ENCODE measurements at places on chromosomes 12 and 14.

- DNase-seq, result no peak
These were observed 11.4 kb downstream of the KRT76 start for GRCh38 chr12:52765702-52766101.

DNA sequence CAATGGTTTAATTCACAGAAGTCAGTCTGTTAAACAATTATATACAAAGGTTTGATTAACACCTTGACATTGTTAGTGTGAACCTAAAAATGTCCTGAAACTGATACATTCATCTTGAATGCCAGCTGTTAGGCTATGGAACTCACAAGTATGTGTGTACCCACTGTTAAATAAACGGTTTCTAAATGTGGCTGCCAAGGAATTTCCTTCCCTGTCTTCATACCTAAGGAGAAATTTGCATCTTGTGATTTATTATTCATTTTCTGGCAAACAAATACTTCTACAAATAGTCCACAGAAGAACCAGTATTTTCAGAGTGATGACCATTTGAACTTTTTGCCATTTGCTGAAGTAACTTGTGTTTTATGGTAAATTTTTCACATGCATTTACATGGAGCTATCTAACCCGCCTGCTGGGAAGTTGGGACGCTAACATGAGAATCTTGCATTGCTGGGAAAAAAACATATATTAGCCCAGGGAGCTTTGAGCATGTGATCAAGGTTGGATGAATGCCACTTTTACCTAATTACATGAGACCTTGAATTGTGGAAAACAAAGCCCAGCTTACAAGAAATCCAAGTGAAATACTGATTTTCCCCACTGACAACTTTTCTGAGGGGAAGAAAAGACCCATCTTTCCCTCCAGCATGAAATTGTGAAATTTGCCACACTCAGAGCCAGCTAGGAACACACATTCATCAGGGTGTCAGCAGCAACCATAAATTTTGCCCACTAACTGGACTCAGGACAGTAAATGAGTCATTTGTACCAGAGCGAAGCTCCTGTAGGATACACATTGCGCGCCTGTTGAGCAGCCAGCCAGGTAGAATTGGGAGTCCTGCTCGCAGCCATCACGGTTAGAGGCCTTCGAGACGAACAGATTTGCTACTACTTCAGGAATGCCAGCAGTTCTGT is 118.0 kb downstream of the KICS2 start:
- no peak for DNase-seq

GRCh38 chr12:108910336-108910735 is 30.4 kb downstream of the DAO start:
- DNase-seq, result no peak

- DNase-seq, result no peak
These were observed 8.1 kb upstream of the TMED10 start for GRCh38 chr14:75184492-75184891.

DNA sequence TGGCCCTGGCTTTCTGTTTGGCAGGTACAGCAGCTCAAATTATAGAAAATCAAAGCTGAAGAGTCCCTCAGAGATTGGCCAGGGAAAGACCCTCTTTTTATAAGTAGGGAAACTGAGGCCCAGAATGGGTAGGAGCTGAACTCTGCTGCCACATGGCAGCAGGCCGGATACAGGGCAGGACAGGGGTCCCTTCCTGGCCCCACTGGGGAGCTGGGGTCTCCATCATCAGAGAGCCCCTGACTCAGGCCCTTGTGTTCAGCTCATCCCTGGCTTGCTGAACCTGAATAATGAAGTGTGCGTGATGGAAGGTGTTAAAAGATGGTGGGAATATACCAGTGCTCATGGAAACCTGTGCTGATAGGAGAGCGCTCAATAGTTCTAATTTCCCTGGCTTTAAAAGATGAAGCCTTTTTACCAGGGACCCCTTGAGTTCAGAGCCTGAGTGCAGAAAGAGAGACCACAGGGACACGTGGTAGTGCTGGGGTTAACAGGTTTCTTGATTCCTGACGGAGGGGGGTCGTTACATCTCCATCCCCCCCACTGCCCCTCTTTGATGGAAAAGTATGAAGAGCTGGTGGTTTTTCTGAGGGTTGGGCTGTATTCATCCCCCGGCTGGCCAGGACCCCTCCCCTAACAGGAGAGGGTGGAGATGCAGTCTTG is 4.4 kb downstream of the DLK1 start:
- no peak for DNase-seq

DNA sequence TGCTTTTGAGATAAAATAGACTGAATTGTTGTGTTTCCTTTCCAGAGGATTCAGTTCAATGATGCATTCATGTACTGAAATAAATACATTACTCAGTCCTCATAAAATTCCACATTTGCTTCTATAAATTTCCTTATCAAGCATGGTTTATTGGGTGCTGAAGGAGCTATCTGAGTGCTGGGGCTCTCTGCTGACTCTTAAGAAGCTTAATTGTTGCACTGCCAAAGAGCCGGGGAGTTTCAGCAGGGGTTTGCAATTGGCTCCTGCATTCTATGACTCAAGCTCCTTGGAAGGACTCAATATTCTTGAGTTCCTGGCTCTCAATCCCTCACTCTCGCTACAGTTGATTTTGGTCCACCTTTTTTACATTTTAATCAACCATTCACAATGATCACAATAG is 69.8 kb upstream of the PYGL start:
- no peak for DNase-seq

GRCh38 chr12:98516111-98516873 is 902 bp downstream of the TMPO start:
- DNase-seq, result peak; percentile 95

DNA sequence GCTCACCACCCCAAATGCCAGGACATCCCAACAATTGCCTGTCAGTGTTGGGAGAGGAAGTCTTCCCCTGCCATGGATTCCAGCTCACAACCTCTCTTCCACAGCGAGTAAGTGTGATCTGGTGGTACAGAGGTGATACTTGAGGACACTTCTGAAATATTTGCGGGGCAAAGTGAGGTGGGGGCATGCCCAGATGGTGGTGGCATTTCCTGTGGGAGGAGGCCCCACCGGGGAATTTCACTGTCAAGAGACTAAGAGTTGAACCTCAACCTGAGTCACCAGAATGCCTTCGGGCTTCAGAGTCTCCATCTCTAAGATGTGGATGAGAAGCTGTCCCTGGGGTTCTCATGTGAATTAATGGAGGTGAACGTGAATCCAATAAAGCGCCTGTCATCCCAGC is 122.3 kb upstream of the RFLNA start:
- DNase-seq, result no peak

DNA sequence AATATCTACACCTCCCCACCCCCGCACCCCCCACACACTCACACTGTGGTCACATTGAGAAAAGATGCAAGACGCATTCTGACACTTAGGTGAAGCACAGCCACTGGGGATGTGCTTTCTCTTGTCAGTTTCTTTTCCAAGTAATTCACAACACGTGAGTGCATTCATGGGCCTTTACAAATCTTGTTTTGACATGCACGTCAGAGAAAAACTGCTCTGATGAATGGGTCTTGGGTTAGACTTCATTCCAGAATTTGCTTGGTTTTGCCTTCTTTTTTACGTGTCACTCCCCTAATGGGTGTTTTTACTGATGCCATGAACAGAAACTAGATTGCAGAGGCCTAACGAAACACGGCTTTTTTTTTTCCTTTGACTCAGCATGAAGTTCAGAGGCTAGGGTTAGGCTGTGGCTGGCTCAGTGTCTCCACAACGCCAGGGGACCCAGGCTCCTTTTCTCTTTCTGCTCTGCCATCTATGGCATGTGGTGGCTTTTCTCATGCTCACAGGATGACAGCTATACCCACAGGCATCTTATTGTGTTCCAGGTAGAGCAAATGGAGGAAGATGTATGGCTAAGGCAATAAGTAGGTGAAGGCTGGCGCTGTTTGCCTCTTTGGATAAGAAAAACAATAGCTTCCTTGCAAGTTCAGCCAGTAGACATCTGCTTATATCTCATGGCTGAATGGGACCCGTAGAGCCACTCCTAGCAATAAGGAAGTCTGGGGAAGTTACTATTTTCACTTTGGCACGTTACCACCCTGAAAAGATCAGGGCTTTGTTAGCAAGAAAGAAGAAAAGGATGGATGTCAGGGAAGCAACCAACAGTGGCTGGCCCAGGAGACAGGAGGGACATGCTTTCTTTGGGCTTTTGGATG is 253.3 kb downstream of the SLC15A4 start:
- no peak for DNase-seq

- no peak for DNase-seq
These were observed 242.3 kb downstream of the ANO6 start for GRCh38 chr12:45458238-45458637.

DNA sequence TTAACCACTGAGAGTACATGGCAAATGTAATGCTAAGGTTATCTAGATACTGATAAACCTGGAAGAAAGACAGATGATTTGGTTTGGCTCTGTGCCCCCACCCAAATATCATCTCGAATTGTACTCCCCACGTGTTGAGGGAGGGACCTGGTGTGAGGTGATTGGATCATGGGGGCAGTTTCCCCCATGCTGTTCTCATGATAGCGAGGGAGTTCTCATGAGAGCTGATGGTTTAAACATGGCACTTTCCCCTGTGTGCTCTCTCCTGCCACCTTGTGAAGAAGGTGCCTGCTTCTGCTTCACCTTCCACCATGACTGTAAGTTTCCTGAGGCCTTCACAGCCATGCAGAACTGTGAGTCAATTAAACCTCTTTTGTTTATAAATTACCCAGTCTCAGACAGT is 14.2 kb downstream of the NOXRED1 start:
- DNase-seq, result no peak

- peak; percentile 1 for DNase-seq
These were observed 456.7 kb upstream of the SEL1L start for GRCh38 chr14:81990312-81990761.

GRCh38 chr14:33693237-33693636 is 257.6 kb downstream of the EGLN3 start:
- no peak for DNase-seq

GRCh38 chr14:102779084-102779462 is 1.8 kb downstream of the TRAF3 start:
- DNase-seq, result peak; percentile 44

DNA sequence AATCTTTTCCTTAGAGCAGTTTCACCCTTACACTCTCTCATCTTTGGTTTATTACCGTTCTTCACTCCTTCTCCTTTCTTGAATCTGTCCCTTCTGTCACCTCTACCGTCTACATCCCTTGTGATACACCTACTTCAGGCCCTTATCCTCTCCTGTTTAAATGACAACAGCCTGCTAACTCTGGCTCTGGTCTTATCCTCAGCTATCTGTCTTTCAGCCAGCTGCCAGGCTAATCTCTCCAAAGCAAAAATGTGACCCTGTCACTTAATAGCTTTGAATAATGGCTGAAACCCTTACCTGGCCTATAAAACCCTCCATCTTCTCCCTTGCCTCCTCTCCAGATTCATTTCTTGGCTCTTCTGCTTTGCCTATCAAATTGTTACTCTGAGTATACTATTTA is 32.3 kb downstream of the BEST3 start:
- DNase-seq, result no peak

DNA sequence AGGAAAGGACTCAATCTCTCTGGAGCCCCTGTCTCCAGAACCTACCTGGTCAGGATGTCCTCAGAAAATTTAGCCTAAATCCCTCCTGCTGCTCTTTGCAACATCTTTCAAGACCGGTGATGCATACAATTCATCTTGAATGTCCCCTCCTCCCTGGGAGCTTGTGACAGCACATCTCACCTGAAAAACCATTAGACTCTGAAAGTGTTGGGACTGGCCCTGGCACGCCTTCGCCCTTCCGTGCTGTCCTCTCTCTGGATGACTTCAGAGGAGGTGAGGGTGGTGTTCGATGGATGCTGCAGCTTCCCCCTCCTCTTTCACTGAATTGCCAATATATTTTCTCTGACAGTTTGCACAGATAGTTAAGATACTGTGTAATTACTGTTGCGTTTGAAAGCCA is 90.9 kb upstream of the CISTR start:
- DNase-seq, result no peak

DNA sequence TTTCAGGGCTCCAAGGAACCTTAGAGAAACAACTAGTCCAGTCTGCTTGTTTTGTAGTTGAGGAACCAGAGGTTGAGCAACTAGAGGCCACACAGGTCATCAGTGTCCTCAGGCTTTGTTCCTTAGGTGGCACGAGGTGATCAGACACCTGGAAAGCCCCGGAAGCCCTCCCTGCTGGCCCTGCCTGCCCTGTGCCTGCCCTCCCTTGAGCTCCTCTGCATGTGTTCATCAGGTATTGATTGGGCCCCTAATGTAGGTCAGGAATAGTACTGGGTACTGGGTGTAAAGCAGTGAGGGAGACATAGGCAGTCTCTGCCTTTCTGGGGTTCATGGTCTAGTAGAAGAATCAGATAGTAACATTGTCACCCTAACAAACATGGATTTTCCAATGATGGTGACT is 114.3 kb downstream of the TSPAN9 start:
- DNase-seq, result no peak

- no peak for DNase-seq
These were observed 38.1 kb downstream of the SMOC1 start for GRCh38 chr14:69917287-69917686.

DNA sequence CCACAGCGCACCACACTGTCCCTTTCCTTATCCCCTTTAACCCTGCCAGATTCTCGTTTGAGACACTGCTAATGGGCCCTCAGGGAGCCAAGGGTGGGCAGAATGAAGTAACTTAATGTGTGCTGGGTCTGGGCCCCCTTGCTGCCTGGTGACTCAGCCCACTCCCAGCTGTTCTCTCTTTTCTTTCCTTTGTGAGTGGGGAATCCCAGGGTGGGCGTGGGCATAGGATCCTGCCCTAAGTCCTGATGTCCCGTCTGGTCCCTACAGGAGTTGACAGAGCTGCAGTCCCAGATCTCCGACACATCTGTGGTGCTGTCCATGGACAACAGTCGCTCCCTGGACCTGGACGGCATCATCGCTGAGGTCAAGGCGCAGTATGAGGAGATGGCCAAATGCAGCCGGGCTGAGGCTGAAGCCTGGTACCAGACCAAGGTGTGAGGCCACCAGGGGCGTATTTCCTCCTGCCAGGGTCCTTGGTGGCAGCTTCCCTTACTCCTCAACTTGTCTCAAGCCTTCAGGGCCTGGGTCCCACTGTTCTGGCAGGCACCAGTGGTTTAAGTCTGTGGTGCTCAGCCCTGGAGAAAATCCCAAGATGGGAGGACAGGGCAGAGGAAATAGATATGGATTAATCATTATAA is 8.3 kb downstream of the KRT7 start:
- no peak for DNase-seq

DNA sequence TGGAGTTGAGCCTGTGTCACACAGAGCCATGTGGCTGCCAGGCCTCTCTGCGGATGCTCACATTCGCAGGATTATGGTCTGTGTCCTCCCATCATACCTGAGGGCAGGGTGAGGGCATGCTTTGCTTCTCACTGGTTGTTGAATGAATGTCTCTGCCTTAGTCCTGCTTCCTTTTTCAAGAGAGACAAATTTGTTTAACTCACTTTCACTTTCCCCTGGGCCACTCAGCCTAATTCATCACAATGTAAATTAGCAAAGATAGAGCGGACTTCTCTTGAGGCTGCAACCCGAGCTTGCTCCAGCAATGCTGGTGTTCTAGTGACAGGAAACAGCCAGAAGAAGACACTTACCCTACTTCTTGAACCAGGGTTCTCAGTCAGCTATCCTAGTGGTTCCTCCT is 35.5 kb upstream of the PAX9 start:
- peak; percentile 29 for DNase-seq

- no peak for DNase-seq
These were observed 6.0 kb downstream of the TMEM63C start for GRCh38 chr14:77187649-77188012.

Measured in NCI-H526 (cell line).